HT-29 (cell line): ENCODE measurements at places on chromosomes 3 and 15. TPM values are rescaled to one million over a fixed set of nuclear protein-coding genes. Genes with fewer than 3 reads are reported as not detected.

- no peak for DNase-seq
Observed at GRCh38 chr3:156434921-156435320, 120.0 kb downstream of the SSR3 start.

DNA sequence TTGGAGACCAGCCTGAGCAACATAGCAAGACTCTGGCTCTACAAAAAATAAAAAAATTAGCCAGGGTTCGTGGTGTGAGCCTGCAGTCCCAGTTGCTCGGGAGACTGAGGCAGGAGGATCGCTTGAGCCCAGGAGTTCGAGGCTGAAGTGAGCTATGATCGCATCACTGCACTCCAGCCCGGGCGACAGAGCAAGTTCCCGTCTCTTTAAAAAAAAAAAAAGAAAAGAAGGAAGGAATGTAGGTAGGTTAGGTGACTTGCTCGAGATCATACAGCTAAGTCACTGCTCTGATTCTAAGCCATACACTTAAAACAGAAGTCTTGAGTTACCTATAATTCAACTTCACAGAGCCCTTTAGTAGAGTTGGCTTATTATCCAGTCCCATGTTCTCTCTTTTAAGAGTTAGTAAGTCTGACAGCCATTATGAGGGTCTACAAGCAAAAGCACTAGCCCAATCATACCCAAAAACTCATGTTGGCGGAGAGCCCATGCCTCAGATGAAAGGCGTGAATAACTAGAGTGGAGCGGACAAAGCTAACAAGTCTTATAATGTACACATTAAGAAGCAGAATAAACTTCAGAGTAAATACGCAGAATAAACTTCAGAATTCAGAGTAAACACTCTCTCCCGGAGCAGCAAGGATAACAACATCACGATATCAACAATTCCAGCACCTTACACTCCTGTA, 768 bp downstream of the AAGAB start:
- peak; percentile 79 for DNase-seq

DNA sequence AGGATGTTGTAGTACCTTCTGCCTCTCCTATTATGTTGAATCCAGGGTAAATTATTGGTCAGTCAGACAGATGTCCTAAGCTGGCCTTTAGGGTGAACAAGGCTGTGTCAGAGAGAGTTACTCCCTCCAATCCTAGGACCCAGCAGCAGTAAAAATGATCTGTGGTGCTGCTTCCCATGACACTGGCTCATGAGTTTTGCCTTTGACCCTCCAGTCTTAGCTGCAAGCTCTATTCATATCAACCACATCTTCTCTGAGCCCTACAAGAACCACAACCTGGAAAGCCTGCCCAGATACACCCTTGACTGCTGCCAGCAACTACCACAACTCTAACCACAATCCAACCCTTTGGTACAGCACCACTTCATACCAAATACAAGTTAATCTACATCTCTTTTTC, 27.2 kb upstream of the PHLDB2 start:
- DNase-seq: no peak

DNA sequence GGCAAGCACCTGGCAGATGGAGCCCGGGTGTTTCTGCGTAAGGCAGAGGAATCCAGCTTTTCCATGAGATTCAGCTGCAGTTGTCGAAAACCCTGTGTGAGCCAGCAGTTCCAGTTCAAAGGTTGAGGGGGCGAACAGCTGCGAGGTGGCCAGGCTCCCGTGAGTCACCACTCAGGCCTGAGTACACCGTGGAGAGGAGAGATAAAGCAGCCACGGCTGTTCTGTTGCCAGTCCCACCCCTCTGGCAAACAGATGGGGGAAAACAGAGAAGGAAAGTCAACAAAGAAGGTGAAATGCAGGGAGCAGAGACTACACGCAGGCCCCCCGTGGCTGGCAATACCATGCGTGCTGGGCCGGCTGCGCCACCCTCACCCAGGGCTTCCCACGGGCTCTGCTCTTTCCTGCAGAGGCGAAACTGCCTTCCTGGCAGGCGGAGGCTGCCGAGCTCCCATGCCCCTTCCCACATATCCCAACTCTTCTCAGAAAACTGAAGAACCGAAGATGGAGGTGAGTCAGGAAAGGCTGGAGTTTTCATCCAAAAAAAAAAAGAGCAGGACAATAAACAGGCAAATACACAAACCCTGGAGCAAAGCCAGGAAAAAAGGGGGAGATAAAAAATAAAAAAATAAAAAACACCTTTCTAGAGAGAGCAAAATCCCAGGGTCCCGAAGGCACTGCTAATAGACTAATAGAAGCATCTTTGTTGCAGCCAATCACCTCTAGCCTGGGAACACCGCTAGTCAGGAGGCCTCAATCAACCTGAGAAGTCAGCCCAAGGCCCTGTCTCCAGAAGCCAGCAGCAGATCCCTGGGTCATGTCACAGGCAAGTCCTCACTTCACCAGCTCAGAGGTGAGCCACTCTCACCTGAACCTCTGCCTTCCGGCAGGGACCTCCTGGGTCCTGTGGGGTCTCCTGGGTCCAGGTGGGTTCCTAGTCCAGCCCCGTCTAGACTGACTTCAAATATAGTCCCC, 37.7 kb downstream of the FAM174B start:
- peak; percentile 91 for DNase-seq

NEDD4 gene
- 5.7 and 6.2 TPM in 2 replicates for total RNA-seq
